T-helper 1 cell (primary cell): ENCODE measurements at places on chromosomes 2 and 18.
A peak's percentile ranks its signal among the peaks of the same experiment; 100 is the strongest.

DNA sequence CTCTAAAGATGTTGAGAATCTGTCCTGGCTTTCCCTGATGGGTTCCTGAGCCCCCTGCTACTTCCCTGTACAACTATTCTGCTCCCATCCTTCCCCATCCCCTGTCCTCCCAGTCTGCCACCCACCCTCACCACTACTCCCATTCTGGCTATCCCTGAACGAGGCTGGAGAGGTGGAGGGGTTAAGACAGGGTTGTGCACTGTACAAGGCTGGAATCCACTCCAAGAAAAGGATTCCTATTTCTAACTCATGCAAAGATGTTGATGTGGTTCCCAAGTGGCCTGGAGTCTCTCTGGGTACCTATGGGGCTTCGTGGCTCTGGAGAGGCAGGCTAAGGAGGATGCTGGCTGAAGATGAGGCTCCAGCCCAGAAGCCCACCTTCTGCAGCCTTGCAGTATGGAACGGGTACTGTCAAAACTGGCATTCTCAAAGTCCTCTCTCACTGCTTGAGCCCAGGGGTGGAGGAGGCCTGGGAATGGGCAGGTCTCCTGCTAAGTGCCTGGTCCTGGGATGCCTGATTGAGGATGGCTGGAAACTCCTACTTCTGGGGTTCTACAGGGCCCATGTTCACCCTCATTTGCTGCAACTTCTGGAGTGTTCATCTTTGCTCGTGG, 1.3 kb upstream of the FEV start:
- no peak for DNase-seq

- no peak for DNase-seq
Measured at GRCh38 chr2:159140070-159140769, 146.3 kb downstream of the WDSUB1 start.

DNA sequence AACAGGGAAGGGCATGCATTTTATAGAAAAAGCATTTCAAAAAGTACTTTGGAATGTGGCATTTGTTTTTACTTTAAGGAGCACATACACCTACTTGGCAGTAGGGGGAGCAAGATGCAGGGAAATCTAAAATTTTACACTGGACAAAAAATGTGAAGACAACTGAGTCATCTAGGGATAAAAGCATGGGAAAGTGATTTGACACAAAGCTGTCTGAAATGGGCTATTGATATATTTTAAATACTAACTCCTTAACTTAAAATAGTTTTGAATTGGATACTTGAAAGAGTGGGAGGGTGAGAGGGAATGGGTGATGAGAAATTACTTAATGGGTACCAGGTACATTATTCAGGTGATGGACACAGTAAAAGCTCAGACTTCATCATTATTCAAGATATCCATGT, 15.8 kb downstream of the TMEM200C start:
- no peak for DNase-seq

DNA sequence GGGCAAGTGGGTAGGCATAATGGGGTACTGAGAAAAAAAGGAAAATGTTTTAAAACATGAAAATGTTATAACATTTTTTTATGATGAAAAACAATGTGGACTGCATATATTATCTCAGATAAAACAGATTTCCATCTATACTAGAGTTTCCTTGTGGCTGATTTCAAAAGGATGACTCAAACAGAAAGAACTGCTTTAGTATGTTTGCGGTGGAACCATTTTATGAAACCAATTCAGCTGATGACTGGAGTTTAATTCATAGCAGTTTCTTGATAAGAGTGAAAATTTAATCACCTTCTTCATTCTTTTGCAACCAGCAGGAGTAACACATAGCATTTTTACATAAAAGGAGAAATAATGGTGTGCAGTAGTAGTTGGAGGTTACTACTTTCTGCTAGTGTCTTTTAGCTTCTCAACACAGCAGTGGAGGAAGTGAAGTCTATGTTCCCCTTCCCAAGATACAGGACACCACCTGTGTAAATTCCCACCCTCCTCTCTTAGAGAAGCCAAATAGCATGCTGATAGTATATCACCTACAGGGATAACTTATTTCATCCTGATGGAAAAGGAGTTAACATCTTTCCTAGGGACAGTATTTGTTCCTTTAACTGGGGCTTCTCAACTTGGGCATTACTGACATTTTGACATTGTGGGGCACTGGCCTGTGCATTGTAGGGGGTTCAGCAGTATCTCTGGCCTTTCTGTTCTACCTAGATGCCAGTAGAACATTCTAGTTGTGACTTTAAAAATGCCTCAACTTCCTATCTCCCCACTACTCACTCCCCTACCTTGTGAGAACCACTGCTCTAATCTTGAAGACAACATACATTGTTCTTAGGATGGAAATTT, 29.9 kb downstream of the PELI1 start:
- DNase-seq, result no peak

GRCh38 chr2:106876699-106877098, 9.3 kb downstream of the ST6GAL2 start:
- no peak for DNase-seq

DNA sequence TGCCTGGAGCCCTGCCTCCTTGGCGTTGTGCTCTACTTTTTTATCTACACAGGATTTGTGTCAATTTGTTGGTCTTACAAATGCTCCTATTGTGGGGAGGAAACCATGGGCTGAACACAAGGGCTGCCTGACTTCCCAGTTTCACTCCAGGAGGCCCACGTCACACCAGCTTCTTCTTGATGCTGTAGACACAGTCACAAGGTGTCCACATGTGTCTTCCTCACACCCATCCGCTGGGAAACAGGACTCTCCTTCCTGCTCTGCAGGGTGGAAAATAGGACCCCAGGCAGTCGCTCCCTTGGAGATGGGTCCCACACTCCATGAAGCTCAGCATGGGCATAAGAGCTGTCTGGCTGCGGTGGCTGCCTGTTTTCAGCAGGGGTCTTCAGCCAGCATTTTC, 468.2 kb downstream of the EPHA4 start:
- DNase-seq, result no peak

GRCh38 chr18:40985436-40985835, 969.6 kb upstream of the PIK3C3 start:
- no peak for DNase-seq

DNA sequence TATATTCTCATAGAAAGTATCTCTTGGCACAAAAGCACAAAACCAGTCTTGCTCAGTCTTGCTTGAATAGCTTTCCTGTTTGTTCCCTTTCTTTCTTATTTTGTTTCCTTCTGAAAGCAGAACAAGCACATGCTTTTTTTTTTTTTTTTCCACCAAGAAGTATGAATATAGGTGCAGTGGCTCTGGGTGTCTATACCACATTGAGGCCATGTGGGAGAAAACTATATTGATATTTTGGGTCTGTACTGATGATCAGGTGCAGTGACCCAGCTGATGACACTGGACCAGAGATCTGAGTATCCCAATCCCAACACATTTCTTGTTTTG, 28.7 kb downstream of the GEMIN6 start:
- no peak for DNase-seq

DNA sequence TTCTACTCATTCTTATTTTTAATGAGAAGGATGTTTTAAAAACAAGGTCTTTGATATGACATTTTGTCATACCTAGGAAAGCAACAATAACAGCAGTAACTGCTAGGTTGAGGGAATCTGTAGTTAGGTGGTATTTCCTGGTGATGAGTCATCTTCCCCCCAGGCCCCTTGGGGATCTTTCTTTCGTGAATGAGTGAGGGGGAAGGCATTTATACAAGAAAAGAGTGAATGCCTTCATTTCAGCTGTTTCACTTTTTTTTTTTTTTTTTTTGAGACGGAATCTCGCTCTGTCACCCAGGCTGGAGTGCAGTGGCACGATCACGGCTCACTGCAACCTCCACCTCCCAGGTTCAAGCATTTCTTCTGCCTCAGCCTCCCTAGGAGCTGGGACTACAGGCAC, 108.6 kb downstream of the MAP4K4 start:
- DNase-seq, result no peak

- no peak for DNase-seq
Measured at GRCh38 chr18:73768043-73768442, 379.6 kb downstream of the FBXO15 start.

DNA sequence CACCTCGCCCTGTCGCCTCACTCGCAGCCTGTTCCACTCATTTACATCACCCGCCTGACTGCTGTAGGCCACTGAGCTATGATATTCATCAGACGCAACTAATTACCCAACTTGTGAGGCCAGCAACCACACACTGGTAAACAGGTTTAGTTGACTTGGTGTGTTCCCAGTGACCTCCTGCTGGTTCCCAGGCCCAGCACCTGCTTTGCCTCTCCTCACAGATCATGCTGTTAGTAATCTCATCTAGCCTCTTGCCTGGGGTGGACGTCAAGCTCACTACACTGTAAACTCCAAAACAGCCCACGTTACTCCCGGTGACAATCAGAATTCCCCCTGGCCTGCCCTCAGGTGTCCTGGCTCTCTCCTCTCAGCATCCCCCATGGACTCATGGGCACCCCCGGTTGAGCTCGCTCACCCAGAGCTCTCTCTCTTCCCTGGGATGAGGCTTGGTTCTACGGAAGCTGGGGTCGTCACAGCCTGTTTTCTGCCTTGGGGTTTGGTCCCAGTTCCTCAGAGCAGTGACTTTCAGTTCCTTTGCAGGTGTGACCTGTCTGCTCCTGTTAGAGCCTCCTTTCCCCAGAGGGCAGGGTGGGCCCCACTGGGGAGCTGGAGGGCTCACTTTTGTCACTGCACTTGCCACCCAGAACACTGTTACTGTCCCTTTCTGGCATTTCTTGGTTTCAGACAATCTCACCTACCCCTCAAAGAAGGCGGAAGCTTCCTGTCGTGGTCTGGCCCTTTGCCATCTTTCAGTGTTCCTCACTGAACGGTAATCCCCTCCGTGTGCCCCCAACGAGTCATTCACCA, 40.3 kb downstream of the INPP5D start:
- peak; percentile 52 for DNase-seq

DNA sequence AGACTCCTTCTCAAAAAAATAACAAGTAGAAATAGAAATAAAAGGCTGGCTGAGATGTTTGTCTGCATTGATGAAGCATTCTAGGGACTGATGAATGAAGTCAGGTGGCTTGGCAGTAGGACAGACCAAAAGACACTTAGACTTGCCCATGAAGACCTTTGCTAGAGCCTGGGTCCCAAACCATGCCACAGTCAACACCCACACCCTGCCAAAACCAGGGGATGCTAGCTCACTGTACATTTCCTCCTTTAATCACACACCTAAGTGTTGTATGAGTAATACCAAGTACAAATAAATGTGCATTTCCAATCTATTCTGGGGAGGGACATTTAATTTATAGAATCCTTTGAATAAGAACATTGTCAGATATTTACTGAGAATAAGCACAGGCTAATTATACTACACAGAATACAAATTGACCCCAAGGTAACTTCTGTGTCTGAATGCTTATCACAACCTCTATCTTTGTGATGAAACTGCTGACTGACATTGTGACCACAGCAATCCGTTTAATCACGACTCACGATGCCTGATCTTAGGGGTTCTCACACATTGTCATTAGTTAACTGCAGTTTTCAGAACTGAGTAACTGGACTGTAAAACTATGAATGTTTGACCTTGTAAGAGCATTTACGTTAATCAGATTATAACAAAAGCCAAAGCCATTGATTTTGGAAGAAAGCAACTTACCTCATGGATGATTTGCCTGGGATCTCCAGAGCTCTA, 10.5 kb upstream of the NOL10 start:
- DNase-seq, result no peak

GRCh38 chr18:50632895-50633515, 73.1 kb downstream of the MAPK4 start:
- no peak for DNase-seq

GRCh38 chr2:10447300-10447894, 730 bp downstream of the ODC1 start:
- DNase-seq, result no peak

- no peak for DNase-seq
Measured at GRCh38 chr18:6399776-6400175, 14.9 kb downstream of the L3MBTL4 start.

- no peak for DNase-seq
Measured at GRCh38 chr2:85490861-85491755, 47.9 kb upstream of the MAT2A start.

- no peak for DNase-seq
Measured at GRCh38 chr2:176109192-176109901, 2.3 kb downstream of the HOXD11 start.

DNA sequence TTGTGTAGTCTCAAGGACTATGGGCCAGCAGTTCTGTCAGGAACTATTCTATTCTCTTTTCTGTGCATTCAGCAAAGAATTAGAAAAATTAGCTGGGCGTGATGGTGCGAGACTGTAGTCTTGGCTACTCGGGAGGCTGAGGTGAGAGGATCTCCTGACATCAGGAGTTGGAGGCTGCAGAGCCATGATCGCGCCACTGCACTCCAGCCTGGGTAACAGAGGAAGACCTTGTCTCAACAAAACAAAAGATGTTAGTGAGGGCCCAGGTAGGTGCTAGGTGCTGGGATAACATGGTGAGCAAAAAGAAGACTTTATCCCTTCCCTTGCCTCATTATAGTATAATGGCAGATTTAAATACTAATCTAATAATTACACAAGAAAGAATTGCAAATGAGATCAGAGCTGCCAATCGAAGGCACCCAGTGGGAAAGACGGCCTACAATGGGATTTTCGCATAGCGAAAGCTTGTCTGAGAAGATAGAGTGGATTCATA, 447 bp upstream of the MRPL19 start:
- DNase-seq, result no peak

- no peak for DNase-seq
Measured at GRCh38 chr2:132936791-132937190, 266.8 kb upstream of the LYPD1 start.

DNA sequence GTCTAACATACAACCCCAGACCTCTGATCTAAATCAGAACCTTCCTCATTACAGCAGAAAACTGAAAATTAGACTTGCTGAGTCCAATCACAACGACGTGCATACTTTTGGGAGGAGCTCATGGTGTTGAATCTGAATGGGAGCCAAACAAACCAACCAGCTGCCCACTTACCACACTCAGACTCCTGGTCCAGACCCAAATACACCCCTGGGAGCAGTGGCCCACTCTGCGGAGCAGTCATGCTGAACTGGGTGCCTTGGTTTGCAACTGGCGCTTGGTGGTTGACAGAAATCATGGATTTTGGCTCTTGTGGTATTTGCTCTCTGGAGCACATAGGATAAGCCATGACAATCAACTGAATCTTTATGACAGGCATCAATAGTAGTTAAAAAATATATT, 253.6 kb upstream of the TNP1 start:
- no peak for DNase-seq

- DNase-seq, result no peak
Measured at GRCh38 chr2:194346193-194346592, 1310.8 kb upstream of the SLC39A10 start.
